ENCODE measurements at places on chromosomes 1 and 21. TPM values are rescaled to one million over a fixed set of nuclear protein-coding genes. Genes with fewer than 3 reads are reported as not detected.

The MX1 gene
- total RNA-seq: 1.6 TPM

The FMO5 gene
- 0.34 TPM for total RNA-seq

The ZYG11A gene
- total RNA-seq: 2.3 TPM

The CNR2 gene
- total RNA-seq: not detected

The UBE2U gene
- not detected for total RNA-seq

The CYP4B1 gene
- total RNA-seq: not detected

The CAMSAP2 gene
- total RNA-seq: 22.8 TPM

The MYOC gene
- total RNA-seq: not detected

The TCHH gene
- total RNA-seq: 0.26 TPM

The CSMD2 gene
- not detected for total RNA-seq

The LCE2B gene
- not detected for total RNA-seq

The MAN1C1 gene
- 0.24 TPM for total RNA-seq

All from A549 treated with DMSO at 1 μM for 4 hours (cell line).